M059J (cell line): ENCODE measurements at places on chromosomes 2 and 18. TPM values are rescaled to one million over a fixed set of nuclear protein-coding genes. Genes with fewer than 3 reads are reported as not detected.

The CFC1 gene
- not detected in 2 replicates for total RNA-seq

The ECEL1 gene
- not detected in 2 replicates for total RNA-seq

The SPP2 gene
- total RNA-seq, result 0.27 TPM in 1 of 2 replicates, not detected in the other

The UGT1A5 gene
- not detected in 2 replicates for total RNA-seq

The GCG gene
- not detected in 2 replicates for total RNA-seq

The PHOSPHO2 gene
- total RNA-seq, result 3.9 and 5.8 TPM in 2 replicates

The AAMP gene
- 108 and 153 TPM in 2 replicates for total RNA-seq

The PLB1 gene
- total RNA-seq, result 0.91 and 1.5 TPM in 2 replicates

The ASPRV1 gene
- total RNA-seq, result 0.15 and 0.49 TPM in 2 replicates

The CNTNAP5 gene
- 0.05 TPM in 1 of 2 replicates, not detected in the other for total RNA-seq
